ENCODE measurements at places on chromosomes 7 and 10.

DNA sequence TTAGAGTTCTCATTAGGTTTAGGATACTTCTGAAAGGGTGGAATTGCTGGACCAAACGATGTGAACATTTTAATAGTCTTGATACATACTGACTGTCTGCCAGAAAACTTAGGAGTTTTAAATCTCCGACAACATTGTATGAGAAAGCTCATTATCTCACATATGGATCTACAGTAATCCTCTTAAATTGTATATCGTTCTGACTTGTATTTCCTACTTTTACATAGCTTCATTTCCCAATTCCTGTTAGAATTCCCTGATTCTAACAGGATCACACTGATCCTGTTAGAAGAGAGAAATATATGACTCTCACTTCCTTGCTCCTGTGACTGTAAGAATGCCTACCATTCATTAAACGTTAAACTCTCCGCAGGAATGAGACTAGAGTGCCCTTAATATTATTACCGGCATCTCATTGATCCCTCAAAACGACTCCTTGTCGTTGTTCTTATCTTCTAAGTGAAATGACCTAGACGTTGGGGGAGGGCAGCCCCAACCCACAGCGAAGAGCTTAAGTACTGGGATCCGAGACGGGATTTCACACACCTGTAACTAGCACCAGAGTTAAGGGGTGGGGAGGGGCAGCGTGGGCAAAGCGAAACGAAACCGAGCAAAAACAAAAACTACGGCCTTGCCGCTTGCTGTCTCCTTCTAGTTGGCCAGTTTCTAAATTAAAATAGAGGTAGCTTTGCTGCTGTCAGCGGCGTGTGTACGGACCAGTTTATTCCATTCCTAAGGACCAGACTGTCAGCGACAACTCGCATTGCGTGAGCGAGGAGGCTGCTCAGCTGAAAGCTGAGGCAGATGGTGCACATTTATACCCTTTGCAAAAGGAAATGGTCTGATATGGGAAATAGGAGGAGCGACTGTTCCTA is 678 bp upstream of the TMEM106B start:
- DNase-seq, result peak; percentile 76

DNA sequence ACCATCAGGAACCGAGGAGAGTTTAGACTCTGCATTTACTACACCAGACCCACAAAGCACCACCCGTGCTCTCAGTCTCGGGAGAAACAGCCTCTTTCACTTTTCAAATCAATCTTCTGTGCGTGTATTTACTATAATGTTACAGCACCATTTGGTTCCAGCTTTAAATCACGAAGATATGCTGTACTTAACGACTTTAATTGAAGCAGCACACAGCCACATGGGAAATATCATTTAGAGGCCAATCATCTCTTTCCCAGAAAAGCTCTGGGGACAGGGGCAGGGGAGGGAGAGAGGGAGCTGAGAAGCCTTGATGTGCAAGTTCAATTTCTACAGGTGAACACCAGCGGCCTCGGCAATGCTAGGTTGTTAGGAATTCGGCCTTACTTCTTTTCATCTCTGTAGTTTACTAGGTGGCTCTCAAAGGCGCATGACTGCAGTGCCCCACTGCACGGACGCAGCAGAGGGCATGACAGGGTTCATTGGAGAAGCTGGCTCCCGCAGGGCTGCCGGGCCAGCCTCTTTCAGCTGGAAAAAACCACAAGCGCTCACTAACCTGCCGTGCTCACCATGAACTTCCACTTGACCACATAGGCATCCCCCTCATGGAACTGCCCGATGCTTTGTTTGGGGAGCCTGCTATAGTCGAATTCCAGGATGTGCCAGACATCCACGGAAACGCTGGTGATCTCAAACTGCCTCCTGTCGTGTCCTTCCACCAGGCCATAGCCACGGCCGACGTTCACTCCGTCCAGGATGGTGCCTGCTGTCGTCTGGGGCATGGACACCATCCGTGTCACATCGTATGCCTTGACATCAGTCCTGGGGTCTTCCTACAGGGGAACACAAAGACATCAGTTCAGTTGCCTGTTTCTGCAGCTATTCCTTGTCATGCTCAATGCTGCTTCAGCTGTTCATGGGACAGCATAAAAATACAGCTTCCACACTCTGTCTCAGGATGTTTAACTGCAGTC is 154.5 kb downstream of the SVIL start:
- DNase-seq, result no peak

DNA sequence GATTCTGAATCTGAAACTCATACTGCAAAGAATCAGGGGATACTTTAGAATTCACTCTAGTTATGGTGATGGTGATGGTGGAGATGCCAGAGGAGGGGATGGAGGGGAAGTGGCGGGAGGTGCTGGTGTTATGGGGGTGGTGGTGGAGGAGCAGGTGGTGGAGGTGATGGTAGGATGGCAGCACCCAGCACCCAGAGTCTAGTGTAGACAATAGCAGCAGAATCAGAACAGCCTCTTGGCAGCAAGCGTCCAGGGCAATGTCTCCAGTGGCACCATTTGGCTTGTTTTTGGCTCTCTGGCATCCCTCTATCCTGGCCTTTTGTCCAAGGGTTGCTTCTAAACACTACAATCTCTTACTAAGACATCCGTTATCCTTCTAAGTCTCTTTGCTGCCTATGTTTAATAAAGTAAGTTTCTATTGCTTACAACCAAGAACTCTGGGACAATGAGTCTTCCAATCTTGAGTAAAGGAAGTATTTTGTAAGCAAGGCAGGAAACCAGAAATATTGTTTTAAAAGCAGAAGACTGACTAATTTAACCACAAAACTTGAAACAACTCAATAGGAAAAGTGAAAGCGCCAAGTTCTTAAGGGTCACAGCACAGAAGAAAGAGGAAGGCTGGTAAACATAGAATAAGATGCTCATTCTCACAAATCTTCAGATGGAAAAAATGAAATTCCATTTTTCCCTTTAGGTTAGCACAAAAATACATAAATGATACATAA is 42.4 kb upstream of the GDF10 start:
- DNase-seq, result no peak

- DNase-seq, result no peak
These were observed 25.6 kb downstream of the SND1 start for GRCh38 chr7:127677433-127678230.

DNA sequence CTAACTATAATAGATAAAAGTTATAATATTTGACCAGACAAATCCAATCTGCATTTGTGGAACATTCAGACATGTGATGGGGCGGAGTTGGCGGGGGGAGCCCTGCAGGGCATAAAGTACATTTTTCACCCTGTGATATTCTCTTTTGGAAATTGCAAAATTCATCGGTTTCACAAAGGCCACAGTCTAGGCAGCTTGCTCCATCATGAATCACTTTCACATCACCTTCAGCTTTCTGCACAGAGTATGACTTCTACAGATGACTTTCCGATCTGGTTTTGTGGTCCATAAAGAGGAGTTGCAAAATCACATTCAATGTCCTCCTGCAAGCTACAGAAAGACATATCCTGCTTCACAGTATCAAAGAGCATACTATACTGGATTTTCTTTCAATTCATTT is 51.4 kb upstream of the APBB1IP start:
- DNase-seq, result no peak

GRCh38 chr10:24900888-24901685 is 51.3 kb downstream of the PRTFDC1 start:
- no peak for DNase-seq

DNA sequence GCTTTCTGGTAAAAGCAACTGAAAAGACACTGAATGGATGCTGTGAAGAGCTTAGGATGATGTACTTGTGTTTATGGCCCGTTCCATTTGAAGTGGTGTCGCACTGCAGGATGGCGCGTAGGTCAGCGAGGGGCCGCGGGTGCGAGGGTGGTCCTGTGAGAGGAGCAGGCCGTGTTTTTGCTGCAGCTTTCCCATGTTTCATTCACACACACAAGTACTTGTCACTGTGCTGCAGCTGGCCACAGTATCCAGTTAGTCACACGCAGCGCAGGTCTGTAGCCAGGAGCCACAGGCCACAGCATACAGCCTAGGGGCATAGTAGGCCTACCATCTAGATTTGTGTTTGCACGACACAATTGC is 23.2 kb downstream of the WIPI2 start:
- DNase-seq, result no peak

DNA sequence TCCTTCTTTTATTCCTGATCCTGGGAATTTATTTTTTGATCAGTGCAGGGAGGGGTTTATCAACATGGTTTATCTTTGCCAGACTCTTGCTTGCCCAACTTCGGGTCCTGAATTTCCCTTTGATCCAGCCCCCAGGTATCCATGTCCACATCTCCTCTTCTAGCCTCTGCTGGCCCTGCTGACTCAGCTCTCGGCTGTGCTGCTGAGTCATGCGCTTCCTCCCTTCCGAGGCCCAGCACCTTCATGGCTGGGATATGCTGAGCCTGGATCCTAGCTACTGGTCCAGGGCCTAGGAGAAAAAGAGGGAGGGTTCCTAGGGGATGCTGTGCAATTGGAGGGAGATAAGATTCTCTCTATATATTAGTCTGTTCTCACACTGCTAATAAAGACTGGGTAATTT is 380.7 kb upstream of the SHH start:
- DNase-seq, result no peak

GRCh38 chr7:117238937-117239336 is 83.9 kb downstream of the WNT2 start:
- no peak for DNase-seq

DNA sequence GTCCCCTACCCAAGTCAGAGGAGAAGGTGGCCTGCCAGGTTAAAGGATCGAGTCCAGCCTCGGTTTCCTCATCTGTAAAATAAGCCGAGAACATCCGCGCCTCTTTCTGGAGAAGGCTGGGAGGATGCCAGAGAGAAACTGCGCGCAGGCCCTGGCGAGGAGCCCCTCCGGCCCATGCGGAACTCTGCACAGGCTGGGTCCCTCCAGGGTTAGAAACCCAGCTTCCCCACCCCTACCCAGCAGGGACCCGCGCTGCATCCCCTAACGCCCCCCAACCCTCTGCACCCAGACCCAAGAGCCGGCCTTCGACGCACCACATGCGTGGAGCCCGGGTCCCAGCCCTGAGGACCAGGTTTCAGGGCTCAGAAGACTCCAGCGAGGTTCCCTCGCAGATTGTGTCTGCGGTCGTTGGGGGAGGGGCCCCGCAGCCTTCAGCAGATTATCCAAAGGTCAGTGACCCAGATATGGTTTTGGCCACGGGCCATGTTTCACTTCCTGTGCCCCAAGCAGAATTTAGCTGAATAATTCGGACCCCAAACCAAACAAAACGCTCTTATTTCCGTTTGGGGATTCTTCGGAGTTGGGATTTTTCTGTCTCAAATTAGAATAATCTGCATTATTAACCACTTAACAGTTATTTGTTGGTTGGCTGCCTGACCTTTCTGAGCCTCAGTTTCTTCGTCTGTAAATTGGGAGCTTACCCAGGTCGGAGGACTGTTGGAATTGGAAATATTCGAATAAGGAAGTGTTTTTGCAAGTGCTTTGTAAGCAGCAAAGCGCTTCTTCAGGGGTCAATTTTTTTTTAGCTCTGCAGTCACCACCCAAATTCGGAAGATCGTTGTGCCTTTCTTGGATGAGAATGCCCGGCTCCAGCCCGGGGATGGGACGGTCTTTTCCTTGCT is 167.7 kb downstream of the UBE2H start:
- DNase-seq, result no peak

DNA sequence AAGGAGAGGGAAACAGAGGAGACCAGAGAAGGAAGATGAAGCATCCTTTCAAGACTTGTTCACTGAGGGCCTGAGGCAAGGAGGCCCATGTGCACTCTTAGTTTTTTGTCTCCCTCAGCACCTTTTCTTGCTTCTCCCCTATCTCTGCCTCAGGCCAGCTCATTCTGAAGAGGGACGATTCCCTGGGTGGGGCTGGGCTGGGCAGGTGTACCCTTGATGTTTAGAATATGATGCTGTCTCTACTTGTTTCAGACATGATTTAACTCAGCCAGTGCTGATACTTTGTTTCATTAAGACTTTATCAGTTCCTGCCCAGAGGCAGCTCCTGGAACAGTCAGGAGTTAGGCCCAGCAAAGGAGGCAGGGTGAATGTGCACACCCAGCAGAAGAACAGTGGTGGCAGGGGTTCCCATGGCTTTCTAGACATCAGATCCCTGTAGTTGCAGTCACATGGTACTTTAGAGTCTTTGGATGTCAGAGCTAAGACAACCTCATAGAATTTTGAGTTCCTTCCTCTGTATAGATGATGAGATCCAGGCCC is 3.4 kb downstream of the PRXL2A start:
- no peak for DNase-seq

DNA sequence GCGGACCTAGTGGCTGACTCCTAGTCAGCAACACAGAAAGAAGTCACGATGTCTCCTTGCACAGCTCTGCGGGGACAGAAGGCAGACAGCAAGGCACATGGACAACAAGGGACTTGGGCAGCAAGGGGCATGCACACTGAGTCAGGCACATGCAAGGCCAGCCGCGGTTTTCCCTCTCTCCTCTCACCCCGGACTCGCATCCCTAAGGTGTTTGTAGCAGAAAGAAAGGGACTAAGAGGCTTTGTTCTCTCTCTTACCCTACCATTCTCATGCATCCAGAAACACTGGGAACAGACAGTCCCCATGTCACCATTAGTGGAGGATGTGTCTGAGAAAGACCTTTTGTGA is 193.3 kb upstream of the PHF14 start:
- no peak for DNase-seq

DNA sequence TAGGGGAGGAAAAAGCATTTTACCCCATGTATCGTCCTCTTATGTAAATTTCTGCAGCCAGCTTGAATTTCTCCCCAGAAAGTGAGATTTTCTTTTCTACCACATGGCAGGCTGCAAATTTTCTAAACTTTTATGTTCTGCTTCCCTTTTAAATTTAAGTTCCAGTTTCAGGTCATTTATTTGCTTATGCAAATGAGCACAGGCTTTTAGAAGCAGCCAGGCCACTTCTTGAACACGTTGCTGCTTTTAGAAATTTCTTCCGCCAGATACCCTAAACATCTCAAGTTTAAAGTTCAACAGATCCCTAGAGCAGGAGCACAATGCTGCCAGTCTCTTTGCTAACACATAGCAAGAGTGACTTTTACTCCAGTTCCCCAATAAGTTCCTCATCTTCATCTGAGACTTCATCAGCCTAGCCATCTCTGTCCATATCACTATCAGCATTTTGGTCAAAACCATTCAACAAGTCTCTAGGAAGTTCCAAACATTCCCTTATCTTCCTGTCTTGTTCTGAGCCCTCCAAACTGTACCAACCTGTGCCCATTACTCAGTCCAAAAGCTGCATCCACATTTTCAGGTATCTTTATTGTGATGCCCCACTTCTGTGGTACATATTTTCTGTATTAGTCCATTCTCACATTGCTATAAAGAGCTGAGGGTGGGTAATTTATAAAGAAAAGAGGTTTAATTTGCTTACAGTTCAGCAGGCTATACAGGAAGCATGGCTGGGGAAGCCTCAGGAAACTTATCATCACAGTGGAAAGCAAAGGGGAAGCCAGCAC is 16.3 kb downstream of the EZH2 start:
- no peak for DNase-seq

DNA sequence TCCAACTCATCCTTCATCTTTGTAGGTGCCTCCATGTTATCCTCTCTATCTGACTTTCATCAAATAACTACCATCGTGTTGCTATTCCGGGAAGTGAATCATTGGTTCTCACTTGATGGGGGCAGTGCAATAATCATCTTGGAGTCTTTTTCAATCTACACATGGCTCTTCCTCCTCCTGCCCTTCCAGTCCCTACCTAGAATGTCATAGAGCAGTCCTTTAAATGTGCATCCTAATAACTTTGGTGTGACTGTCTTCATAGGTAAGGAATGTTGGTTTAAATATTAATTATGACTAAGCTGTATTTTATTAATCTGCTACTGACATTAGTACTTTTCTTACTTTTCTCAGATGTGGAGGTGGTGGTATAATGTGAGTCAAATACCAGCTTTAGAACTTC is 8.4 kb upstream of the CDK14 start:
- DNase-seq, result no peak

GRCh38 chr10:50846753-50847152 is 38.7 kb downstream of the A1CF start:
- DNase-seq, result no peak

GRCh38 chr7:131843898-131844331 is 287.5 kb upstream of the PODXL start:
- DNase-seq, result no peak

All from activated CD8-positive, alpha-beta memory T cell treated with anti-CD3 and anti-CD28 coated beads, Interleukin-2, amount 50 U/mL, for 48 hours (primary cell).